HCT116 (cell line): ENCODE measurements at places on chromosomes 3 and 15.

- DNase-seq, result no peak
These were observed 7.8 kb upstream of the NR1D2 start for GRCh38 chr3:23937296-23937695.

GRCh38 chr3:21729331-21729730, 21.7 kb downstream of the ZNF385D start:
- no peak for DNase-seq

DNA sequence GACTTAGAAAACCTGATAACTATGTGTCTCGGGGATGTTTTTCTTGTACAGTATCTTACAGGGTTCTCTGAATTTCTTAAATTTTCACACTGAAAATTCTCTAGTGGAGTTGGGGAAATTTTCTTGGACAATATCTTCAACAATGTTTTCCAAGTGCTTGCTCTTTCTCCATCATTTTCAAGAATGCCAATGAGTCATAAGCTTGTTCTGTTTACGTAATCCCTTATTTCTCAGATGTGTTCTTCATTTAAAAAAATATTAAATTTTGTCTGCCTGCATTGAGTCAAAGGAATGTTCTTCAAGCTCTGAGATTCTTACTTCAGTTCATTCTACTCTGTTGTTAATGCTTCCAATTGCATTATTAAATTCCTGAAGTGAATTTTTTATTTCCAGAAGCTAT, 21.9 kb upstream of the PLSCR2 start:
- DNase-seq, result no peak

DNA sequence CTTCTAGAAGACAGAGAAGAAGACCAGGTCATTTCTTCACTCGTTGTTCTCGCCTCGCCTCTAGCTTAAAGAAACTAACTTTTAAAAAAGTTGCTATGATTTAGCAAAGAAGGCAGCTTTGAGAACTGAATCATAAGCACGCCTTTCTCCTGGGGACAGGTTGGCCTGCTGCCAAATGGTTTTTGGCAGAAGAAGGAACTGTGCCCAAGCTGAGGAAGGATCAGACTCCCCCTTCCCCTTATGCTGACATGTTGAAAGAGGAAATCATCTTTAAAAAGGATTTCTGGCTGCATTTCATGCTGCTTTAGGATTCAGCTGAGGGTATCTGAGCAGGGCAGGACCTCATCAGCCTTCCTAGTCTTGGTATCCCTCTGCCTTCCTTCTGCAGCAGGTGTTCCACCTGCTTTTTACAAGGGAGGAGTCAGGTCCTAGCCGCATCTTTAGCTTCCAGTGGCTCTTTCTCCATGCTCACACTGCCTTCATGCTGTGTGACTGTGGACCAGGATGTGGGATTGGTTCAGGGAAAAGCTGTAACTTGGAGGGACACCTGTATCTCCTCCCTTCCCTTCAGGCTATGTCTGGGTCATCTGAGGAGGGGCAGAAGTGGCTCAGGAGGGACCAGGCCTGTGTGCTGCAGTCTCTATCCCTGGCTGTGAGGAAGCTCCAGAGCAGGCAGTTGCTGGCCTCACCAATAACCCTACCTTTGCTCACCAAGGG, 34.1 kb upstream of the HACD2 start:
- no peak for DNase-seq

GRCh38 chr3:106355873-106356272, 487.1 kb upstream of the CBLB start:
- DNase-seq, result no peak

- DNase-seq, result no peak
These were observed 10.4 kb downstream of the COPG1 start for GRCh38 chr3:129259612-129260477.

DNA sequence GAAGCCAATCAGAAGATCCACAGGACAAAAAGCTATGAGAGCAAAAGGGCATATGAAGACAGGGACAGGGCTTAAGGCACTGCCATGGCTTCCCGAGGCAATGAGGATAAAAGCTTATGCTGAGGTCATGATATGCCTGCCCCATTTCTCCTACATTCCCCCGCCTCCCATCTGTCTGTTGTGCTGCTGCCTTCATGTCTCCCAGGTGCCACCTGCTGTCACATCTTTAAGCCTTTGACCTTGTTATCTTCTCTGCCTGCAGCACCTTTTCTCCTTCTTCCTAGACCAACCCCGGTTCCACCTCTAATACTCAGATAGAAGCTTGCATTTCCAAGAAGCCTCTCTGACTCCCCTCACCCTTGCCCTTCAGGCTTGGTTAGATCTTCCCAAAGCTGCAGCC, 213.8 kb downstream of the ARRDC4 start:
- DNase-seq, result no peak

- no peak for DNase-seq
These were observed 581.4 kb downstream of the MECOM start for GRCh38 chr3:169082076-169082475.

DNA sequence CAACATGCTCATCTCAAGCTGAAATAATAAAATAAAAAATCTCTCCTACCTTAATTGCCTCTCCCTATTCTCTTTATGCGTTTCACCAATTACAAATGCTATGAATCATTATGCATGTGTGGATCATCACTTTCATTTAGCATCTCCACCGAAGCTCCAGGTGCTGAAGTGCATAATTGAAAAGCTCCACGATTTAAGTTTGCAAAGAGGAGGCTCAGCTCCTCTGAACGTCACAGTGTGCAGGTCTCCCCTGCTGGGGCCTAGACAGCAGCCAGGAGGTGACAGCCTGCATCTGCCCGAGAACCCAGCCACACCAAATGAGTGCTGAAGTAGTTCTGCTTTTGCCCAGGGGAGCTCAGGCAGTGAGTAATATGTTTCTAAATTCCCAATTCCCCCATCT, 60.5 kb upstream of the GLCE start:
- DNase-seq, result no peak

- DNase-seq, result no peak
These were observed 93.2 kb downstream of the DGKG start for GRCh38 chr3:186268616-186269448.

DNA sequence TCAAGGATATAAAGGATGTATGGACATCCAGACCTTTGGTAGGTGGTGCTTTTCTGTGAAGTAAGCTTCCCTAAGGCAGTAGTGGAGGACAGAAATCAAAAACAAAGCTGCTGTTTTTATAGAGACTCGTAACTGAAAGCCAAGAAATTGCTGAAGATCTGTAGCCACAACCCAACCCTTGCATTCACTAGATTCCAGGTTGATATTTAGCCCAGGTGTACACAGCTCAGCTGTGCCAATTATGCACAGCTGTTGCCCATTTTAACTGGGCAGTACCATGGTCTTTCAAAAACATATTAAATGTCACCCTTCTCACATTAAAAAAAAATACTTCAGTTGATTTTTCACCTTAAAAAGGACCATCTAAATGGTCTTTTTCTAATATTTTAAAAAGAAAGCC, 75.8 kb downstream of the CNTN3 start:
- DNase-seq, result no peak

- DNase-seq, result no peak
These were observed 47.1 kb upstream of the SERPINI2 start for GRCh38 chr3:167521006-167521355.

GRCh38 chr3:89560568-89560967, 453.1 kb downstream of the EPHA3 start:
- DNase-seq, result no peak

- DNase-seq, result no peak
These were observed 22.7 kb upstream of the TRAK1 start for GRCh38 chr3:42068303-42069088.

GRCh38 chr3:104796556-104796955, 570.2 kb upstream of the ALCAM start:
- no peak for DNase-seq

DNA sequence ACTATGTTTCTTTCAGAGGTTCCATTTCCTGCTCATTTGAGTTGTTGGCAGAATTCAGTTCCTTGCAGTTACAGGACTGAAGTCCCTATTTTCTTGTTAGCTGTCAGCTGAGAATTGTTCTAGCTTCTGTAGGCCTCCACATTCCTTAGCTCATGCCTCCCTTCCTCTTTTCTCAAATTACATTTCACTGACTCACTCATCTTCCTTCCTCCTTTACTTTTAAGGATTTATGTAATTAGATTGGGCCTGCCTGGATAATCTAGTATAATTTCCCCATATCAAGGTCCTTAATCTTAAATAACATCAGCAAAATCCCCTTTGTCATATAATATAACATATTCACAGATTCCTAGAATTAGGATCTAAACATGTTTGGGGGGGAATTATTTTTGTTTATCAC, 40.6 kb upstream of the RBMS3 start:
- no peak for DNase-seq

- no peak for DNase-seq
These were observed 234.0 kb downstream of the KLF13 start for GRCh38 chr15:31560643-31561042.

DNA sequence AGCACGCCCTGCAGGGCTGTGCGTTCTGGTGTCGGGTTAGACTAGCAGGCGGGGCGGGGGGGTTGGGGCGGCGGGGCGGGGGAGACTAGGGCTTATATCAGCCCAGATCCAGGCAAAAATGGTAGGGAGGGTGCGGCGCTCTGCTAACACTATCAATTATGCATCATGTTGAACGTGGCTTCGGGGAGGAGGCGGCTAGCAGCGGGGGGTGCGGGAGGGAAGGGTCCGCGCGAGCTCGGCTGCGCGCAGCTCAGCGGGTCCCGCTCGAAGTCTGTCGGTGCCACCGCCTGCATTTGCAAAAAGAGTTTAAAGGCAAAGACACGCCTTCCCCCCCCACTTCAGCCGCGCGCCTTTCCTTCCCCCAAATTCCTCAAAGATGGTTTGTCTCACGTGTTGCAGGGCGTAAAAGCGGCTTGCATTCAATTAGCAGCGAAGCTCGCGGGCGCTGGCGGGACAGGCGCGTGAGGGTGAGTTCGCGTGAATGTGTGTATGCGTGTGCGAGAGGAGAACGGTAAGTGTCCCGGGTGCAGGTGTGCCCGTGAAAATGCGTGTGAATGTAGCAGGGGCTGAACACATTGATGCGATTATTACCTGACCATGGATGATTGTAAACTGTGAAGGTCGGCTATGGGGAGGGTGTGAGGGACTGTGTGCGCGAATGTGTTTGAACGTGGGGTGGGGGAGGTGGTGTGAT, at the start of gene ISLR2:
TSS of gene ISLR2 (plus strand) at position 432 of the 694 bp plus-strand sequence. CDS start 2,169 bp downstream, outside the sequence.
- DNase-seq, result no peak

DNA sequence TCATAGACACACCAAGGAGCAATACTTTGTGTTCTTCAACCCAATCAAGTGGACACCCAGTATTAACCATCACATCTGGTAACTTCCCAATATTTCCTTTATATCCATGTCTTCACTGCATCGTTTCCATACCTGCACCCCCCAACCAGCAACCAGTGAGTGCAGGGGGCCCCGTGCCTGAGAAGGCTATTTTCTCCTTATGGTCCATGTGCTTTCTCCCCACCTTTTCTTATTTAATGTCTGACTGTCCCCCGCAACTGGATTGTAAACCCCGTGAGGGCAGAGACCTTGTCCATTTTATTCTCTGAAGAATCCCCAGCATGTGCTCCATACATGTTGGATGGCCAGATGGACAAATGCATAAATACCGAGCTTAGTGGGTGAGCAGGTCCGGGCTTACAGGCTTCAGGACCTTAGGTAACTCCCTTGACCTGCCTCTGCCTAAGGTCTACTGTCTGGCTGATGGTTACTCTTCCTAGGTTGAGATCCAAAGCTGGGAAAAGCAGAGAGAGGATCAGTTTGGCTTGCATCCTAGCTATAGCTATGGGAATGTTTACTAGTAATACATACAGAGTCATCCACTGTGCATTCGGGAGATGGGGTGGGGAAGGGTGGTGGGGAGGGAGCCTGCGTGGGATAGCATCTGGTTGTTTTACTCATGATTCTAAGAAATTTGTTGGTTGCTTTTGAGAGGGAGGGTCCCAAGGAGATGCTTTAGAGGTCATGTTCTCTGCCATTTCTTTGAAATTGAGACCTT, 41.5 kb downstream of the PXYLP1 start:
- DNase-seq, result no peak

GRCh38 chr3:13537244-13537908, 11.5 kb upstream of the FBLN2 start:
- no peak for DNase-seq

DNA sequence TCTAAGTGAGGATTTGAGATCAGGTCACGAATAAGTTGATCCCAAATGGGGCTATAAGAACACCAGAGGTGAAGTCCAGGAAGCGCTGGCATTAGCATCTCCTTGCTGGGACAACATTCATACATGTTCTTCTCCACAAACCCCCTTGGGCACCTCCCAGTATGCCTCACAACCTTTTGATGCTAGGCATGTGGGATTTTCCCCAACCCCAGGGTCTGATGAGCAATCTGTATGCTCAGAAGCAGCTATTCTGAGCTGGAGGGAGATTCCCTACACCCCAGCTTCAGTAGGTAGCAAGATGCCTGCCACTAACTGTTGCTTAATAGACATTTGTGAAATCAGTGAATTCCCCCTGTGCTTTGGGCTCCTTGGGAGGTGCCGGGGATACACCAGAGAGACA, 32.2 kb downstream of the SLC6A11 start:
- DNase-seq, result no peak

- DNase-seq, result no peak
These were observed 48.5 kb downstream of the PXYLP1 start for GRCh38 chr3:141280086-141280485.

DNA sequence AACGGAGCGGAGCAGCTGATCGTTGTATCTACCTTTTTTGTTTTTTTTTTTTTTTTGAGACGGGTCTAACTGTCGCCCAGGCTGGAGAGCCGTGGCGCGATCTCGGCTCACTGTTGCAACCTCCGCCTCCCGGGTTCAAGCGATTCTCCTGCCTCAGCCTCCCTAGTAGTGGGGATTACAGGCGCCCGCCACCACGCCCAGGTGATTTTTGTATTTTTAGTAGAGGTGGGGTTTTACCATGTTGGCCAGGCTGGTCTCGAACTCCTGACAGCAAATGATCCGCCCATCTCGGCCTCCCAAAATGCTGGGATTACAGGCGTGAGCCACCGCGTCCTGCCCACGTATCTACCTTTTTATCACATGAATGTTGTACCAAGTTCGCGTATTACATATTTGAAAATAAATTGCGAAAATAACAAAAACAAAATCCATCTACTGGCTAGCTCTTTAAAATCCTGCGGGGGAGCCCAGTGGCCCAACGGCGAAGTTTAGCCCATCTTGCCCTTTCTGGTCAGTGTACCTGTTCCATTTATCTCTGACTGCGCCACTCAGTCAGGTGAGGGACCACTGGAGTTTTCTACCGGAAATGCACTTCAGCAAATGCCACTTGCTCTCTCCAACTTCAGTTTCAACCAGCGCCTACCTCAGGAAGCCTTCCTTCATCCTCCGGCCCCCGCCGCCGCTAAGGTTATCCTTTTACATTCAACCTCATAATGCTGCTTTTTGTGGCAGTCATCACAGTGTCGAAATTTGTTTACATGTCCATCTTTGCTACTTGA, 1.2 kb upstream of the EIF3J start:
- no peak for DNase-seq
